Activated CD4-positive, alpha-beta T cell treated with anti-CD3 and anti-CD28 coated beads for 4 hours (primary cell): ENCODE measurements at places on chromosomes 2 and 18.

DNA sequence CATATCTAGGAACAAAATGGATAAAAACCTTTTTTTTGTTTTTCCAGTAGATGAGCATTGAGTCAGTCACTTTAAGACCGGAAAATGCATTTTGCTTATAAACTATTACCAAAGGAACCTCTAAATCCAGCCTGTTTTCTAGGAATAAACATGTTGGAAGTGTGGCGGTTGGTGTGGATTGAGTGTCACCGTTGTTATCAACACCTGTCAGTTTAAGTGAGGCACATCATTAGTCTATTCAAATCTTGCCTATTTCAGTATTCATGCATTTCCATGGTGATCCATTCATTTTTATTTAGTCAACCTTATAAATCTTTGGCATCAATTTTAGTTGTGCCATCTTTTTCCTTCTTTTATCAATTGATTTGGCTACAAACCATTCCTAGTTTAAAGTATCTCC, 3.3 kb downstream of the KLHL29 start:
- no peak for DNase-seq

DNA sequence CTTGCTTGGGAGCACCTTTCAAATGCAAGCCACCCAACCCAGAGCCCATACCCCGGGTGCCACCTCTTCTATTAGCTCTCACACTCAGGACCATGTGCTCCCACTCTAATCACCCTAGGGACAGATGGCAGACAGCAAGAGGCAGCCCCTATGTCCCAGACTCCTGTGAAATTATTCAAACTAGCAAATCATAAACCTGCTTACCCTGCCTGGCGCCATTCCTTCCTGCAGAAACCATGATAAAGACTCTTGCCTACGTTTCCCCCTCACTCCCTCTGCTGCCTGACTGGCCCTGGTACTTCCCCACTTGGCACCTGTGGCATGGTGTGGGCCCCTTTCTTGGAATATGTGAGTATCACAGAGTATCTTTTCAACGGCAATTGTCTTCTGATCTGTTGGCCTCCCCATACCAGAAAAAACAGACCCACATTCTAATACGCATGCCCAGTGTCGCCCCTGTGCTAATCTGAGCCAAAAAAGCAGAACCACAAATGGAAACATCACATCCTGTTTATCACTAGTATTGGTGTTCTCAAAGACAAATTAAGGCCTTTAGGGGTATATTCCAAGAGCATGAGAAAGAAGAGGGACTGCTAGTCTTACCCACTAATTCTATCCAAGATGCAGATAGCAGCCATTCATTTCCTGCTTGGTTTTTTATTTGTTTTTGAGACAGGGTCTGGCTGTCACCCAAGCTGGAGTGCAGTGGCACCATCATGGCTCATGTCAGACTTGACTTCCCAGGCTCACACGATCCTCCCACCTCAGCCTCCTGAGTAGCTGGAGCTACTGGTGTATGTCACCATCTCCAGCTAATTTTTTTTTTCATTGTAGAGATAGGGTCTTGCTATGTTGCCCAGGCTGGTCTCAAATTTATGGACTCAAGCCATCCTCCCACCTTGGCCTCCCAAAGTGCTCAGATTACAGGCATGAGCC, 44.1 kb upstream of the TTC39C start:
- peak; percentile 63 for DNase-seq

GRCh38 chr2:18900691-18901141, 311.3 kb upstream of the NT5C1B start:
- DNase-seq, result no peak

DNA sequence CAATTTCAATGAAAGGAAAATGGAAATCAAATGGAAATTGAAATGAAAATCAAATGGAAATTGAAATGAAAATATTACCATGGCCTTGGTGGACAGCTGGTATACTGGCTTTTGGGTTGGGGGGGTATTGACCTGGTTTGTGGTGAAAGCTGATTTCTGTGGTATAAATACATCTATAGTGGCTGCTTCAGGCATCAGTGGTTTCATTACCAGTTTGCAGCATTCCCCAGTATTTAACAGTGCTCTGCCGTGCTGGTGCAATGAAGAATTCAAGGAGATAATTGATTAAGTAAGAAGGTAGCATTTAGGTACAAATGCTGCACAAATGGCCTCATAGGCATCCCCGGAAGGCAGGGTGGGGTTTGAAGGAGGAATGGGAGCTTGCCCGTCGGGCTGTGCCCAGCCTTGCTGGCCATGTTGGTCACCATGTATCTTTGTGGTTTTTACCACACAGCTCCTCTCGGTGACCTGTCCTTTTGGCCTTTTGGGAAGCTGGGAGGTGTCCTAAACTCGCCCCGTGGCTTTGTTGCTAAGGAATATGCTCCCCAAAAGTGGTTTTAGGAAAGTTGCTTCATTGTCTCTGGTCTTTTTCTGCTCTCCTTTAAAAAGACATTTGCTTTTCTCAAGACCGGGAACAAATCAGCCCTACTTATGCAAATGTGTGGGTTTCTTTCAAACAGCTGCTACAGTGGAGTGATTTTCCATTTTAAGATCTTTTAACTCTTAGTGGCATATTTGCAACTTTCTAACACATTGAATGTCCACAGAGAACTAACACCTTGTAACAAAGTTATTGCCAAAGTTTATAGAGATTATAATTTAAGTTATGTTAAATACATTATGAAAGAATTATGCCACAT, 28.6 kb downstream of the SNTG2 start:
- no peak for DNase-seq

GRCh38 chr2:20350753-20351554, at the start of gene PUM2:
PUM2 (minus strand) TSS chr2:20350844; CDS start chr2:20327360, 23,484 bp downstream.
- peak; percentile 90 for DNase-seq

- no peak for DNase-seq
Measured at GRCh38 chr2:189631849-189632248, 29.4 kb upstream of the ASNSD1 start.

- DNase-seq, result no peak
Measured at GRCh38 chr18:79511671-79512301, 116.1 kb downstream of the NFATC1 start.

- DNase-seq, result no peak
Measured at GRCh38 chr2:32212295-32212694, 46.6 kb downstream of the SLC30A6 start.

DNA sequence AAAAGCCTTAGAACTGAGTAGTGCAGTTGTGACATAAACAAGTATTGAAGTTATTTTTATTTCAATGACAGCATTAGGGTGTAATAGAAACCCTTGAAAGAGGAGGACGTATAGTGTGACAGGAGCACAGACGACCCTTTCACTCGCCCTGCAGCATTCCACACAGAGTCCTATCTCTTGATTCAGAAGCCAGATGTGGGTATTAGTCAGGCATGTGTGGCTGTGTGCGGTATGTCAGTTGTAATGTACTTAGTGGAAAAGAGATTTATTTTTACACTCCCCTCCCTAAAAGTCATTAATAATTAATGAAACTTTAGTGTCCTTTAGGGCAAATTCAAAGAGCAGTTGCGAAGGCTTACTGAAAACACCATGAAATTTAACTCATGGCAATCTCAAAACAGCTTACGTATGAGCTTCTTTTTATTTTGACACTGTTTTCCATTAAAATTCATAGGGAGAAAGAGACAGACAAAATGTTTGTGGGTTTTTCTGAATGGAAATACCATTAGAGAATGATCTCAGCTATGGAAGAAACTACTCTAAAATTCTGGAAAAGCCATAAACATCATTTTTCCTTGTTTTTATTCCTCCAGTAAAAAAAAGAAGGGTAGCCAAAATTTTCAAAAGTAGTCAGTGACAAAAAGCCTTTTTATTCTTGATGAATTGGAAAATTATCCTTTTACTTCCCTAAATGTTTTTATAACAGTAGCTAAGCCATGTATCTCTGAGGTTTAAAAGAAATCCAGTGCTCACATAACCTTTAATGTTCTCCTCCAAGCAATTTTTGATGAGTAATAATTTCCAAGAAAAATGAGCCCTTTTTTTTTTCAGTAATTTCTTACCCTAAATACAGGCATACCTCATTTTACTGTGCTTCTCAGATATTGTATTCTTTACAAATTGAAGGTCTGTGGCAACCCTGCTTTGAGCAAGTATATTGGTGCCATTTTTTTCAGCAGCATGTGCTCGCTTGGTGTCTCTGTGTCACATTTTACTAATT, 84.0 kb upstream of the DSEL start:
- DNase-seq, result no peak

- DNase-seq, result no peak
Measured at GRCh38 chr2:12335131-12335530, 381.6 kb upstream of the TRIB2 start.

GRCh38 chr2:27798486-27798885, 27.0 kb downstream of the MRPL33 start:
- DNase-seq, result no peak

DNA sequence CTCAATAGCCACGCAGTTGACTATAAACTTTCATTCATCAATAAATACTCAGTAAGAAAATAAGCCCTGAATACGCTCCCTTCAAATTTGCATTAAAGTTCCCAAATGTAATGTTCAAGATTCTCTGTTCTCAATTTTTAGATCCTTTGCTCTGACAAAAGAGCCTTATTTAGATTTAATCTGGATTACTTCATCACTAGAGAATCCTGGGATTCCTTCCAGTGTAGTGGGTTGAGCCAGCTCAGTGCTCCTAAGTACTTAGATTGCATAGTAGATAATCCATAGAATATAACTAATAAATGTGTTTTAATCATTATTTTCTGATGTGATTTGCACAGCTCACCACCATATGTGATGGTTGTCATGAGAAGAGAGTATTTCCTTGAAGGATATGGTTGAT, 1286.2 kb downstream of the SUCLG1 start:
- no peak for DNase-seq

GRCh38 chr2:73998451-73998850, 13.7 kb downstream of the TET3 start:
- DNase-seq, result peak; percentile 34

GRCh38 chr2:179546656-179547055, 282.0 kb upstream of the SESTD1 start:
- no peak for DNase-seq

DNA sequence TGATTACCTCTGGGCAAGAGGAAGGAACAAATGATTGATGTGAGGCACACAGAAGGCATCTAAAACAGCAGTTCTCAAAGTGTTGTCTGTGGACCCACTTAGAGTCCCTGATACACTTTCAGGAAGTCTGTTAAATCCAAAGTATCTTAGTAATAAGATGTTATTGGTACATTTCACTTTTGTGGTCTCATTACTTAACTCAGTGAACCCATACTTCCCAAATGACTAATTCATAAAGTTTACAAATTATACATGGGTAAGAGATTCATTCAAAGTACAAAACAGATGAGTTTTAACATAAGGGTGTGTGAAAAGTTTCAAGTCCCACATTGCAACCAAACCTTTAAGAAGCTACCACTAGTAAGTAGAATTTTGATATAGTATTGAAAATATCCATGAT, 440.5 kb downstream of the NUP35 start:
- no peak for DNase-seq

DNA sequence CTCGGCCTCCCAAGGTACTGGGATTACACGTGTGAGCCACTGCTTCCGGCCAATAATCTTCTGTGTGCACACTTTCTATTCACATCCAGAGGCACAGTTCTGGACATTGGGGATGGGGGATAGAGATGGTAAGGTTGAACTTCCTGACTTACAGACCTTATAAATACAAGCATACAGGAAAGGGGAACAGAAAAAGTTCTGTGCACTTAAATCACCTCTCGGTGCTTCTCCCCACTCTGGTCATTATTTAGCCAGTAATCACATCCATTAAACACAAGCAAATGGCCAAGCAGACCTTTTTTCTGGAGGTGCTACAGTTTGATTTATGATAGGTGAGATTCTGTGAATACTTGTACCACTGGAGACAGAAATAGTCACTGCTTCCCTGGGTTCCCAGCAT, 110.6 kb downstream of the CRIM1 start:
- no peak for DNase-seq

- no peak for DNase-seq
Measured at GRCh38 chr2:224017957-224018356, 21.1 kb downstream of the SERPINE2 start.

GRCh38 chr2:65919550-65920188, 487.3 kb upstream of the SPRED2 start:
- no peak for DNase-seq

- DNase-seq, result no peak
Measured at GRCh38 chr2:101267671-101268656, 15.3 kb downstream of the CNOT11 start.

GRCh38 chr18:61402726-61403125, 69.5 kb downstream of the CDH20 start:
- no peak for DNase-seq

GRCh38 chr2:24731923-24732322, 61.3 kb downstream of the PTRHD1 start:
- no peak for DNase-seq

DNA sequence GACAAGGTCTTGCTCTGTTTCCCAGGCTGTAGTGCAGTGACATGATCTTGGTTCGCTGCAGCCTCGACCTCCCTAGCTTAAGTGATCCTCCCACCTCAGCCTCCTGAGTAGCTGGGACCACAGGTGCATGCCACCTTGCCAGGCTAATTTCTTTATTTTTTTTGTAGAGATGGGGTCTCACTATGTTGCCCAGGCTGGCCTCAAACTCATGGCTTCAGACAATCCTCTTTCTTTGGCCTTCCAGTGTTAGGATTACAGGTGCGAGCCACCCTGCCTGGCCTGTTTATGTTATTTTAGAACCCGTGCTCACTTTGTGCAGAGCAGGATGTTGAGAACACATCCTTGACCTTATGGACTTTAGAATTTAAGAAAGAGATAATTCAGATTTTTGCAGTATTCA, 17.4 kb downstream of the FAM117B start:
- DNase-seq, result no peak

DNA sequence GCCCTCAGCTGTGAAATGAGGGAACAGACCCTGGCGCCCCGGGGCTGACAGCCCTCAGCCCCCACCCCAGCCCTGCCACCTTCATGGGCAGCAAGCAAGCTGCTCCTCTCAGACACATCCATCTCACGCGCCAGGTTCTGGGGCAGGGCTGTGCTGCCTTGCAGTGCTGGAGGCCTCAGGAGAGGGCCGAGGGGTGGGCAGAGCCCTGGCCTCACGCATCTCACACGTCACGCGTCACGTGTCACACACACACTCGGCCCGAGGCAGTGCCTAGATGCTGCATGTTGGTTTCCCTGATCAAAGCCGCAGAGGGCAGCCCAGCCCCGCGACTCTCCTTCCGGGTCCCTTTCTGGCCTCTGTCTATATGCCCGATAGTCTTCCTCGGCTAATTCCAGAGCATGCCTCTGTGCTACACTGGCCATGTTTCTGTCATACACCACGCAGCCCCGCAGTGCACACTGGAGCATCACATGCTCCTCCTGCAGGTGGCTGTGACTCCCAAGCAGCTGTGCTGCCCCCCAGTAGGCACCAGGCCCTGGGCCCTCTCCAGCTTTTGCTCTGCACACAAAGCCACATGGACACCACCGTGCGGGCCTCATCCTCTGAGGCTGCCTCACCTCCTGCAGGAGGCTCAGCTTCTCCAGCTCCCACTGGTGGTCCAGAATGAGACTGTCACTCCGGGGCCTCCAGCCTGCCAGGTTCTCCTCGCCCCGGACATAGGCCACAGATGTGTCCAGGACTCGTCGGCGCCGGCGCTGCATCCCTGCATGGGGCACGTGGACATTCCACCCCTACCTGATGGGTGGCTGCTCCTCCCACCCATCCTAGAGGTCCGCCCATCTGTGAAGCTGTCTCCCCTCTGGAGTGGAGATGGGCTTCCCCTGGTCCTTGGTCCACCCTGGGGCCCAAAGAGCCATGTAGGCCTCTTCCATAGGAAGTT, 31.4 kb downstream of the AQP12A start:
- DNase-seq, result no peak
